ENCODE measurements at places on chromosomes 11 and 22.

DNA sequence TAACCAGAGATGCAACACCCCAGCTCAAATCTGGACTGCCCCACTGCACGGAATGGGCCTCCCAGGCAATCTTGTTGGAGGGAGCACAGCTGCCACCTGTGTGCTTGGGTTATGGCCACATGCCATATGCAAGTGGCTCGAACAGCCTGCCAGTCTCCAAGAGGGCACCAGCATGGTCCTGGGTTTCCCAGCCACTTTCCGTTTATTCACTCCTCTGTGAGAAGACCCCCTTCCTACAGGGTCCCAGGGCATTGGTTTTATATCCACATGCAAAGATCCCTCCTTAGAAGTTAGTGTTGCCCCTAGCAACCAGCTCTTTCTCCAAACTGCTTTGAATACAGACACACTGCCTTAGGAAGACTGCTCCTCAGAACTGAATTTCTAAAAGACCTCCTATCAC is 487.8 kb downstream of the BUD13 start:
- no peak for DNase-seq

DNA sequence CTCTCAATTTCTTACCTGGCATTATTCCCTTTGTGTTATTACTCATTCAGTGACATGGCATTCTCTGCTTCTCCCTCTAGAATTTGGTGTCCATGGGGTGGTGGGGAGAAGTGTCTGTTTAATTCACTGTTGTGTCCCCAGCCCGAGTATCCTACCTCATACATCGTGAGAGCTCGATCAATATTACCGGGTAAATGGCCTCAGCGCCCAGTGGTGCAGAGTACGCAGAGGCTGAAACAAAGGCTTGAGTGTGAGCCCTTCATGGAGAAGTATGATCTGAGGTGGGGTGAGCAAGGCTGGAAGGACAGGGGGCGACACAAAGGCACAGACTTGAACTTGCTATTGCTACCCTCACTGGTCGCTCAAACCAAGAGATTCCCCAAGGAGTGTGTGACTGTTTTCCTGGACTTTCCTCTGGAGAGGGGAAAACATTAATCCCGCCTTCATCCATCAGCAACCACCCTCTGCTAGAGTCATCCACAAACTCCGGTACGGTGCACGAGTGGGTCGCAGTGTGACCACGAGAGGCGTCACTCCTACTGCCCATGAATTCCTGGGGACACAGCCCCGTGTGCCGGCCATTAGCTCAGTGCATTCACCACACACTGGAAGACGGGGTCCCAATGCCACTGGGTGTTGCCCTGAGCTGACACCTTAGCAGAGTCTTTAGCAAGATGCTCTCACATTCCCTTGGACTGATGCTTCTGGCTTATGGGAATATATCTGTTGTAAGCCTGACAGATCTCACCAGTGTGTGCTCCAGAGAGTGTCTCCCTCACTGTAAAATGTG is 35.0 kb upstream of the CCND1 start:
- DNase-seq, result no peak

- no peak for DNase-seq
Observed at GRCh38 chr22:50606165-50606945, 5.8 kb downstream of the MAPK8IP2 start.

GRCh38 chr11:125874556-125875124 is 12.8 kb upstream of the HYLS1 start:
- peak; percentile 12 for DNase-seq

GRCh38 chr11:44977493-44977984 is 26.9 kb upstream of the TP53I11 start:
- DNase-seq, result peak; percentile 73

DNA sequence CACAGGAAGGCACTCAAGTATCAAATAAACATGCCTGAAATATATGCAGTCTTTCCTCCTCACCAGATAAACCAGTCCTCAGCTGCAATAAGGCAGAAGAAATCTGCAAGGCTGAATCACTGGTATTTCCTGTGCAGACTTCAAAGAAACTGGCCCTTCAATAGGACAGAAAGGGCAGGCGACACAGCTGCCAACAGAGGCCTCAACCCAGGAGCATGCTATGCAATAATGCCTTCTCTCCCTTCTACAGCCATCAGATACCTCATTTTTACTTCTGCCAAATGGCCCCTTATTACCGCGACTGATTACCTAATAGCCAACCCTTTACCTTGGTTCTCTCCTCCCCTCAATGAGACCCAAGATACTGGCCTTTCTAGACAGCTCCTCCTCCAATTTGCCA is 8.0 kb downstream of the NUMA1 start:
- DNase-seq, result no peak

DNA sequence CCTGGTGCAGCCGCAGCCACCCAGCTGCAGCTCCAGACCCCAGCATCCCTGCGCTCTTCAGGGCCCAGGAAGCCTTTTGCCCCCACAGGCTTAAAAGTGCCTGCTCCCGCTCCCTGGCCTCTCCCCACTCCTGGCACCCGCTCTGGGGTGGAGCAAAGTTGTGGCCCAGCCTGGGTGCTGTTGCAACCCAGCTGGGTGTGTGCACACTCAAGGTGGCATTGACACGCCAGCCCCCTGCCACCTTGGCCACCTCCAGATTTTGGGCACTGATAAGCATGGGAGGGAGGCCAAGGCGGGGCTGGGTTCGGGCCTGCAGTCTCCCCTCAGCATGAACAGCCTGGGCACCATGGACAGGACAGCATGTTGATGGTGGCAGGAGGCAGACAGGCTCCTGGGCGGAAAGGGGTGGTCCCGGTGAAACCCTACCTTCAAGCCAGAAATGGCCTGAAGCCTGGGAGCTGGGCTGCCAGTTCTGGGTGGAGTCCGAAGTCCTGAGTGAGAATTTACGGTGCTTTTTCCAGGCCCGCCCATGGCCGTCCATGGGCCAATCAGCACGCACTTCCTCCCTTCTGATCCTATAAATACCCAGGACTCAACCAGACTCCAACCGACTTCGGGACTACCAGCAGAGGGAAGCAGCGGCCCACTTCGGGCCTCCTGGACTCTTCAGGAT is 23.6 kb upstream of the RNASEH2C start:
- DNase-seq, result peak; percentile 2

DNA sequence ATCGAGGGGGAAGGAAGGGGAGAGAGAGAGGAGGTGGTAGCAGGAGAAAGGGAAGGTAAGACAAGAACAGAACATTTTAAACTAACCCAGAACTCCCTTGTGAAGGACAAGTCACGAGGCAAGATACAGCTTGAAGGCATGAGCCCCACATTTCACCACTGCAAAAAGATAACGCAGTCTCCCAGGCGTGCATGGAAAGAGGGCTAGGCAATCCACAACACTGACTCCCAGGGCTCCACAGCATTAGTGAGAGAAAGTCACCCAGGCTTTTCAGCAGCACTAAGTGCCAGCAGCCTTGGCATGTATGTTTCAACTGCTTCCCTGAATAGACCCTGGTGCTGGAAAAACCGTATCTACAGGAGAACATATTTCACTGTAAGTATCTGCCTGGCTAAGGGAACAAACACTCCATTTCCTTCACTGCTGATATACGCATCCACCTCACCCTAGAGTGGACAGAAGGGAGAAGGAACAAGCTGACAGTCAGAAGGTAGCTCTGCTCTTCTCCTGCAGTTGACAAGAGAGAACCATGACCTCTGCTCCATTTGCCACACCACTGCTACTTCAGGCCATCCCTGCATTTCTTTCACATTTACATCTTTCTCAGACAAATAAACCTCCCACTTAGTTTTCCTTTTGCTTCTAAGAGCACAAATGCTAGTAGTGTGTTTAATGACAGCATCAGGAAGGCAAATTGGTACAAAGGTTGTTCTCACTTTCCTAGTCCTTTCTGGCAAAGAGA is 87.9 kb downstream of the AMBRA1 start:
- no peak for DNase-seq

GRCh38 chr11:68941324-68942094 is 37.8 kb downstream of the IGHMBP2 start:
- no peak for DNase-seq

DNA sequence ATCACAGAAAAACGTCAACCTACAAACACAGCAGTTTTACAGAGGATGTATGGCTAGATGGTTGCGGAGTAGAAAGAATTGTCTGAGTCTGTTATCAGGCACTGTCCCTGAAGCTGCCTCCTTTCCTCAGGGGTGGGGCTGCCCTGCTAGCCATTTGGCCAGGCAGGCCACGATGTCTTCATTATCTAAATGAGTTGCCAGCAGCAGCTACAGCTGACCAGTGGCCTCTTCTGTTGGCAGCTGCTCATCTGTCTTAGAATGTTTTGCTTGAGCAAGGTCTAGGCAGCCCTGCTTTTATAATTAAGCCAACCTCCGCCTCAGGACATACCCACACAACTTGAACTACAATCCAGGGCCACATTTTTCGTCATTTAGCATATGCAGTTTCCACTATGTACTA is 17.5 kb downstream of the SLC6A5 start:
- no peak for DNase-seq

GRCh38 chr11:22554221-22554620 is 71.4 kb downstream of the FANCF start:
- no peak for DNase-seq

DNA sequence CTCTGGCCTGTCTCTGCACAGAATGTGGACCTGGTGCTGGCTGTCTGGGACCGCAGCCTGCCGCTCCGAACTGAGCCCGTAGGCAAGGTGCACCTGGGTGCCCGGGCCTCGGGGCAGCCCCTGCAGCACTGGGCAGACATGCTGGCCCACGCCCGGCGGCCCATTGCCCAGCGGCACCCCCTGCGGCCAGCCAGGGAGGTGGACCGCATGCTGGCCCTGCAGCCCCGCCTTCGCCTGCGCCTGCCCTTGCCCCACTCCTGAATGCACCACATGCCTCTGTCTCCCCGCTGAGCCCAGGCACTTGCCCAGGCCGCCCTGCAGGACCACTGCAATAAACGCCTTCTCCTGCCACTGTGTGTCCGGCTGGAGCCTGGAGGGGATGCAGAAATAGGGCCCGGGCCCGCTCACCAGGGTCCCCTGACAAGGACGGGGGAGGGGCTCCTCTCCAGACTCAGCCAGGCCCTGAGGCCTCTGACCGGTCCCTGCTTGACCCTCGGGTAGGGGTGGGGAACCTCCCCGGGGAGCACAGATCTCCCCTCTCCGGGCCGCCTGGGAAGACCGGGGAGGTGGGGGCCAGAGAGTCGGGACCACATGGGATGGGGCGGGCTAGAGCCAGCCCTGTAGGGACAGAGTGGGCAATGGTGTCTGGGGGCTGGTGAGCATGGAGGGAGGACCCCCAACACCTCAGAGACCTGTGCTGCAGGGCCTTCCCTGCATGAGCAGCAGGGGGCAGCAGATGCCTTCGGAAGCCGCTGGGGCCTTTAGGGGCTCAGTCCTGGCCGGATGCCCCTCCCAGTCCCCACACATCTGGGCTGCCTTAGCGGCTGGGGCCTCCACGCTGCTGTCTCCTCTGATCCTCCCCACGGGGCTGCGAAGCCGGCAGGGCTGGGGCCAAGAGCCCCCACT is 1.4 kb upstream of the TNNI2 start:
- DNase-seq, result no peak

GRCh38 chr11:127678631-127679030 is 678.1 kb upstream of the KIRREL3 start:
- DNase-seq, result no peak

DNA sequence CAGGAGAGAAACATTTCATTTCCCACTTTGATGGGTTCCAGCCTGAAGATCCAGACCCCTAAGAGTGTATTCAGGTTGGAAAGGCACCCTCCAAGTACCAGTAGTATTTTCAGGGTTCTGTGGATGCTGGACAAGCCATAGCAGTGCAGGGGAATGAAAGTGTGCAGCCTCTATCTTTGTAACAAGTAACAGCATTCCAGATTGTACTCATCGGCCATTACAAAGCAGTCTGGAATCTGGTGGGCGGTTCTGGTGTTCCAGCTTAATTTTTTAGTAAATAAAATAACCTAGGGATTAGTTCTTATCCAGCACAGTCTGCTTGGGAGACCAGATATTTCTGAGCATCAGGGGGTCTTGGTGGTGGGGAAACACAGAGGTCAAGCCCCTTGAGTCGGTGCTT is 22.6 kb downstream of the APLNR start:
- no peak for DNase-seq

- no peak for DNase-seq
Observed at GRCh38 chr22:48900327-48900597, 927.4 kb downstream of the BRD1 start.

DNA sequence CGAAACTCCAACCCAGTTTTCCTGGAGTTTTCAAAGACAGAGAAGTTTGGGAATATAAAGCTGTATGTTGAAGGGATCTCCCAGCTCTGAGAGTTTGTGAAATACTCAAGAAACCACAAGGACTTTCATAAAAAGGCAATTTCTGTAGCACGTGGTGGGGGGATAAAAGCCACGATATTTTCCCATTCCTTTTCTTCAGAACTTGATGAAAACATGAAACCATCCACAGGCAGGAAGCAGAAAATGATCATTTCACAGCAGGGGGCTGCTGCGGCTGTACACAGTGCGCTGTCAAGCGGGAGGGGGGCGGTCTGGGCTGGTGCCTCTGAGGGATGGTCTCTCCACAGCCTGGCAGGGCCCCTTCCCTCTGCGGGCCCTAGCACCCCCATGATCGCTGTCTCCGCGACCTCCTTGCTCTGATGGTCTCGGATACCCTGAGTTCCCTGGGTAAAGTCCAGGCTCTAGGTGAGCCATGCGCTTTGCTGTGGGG is 423.2 kb downstream of the MN1 start:
- no peak for DNase-seq

DNA sequence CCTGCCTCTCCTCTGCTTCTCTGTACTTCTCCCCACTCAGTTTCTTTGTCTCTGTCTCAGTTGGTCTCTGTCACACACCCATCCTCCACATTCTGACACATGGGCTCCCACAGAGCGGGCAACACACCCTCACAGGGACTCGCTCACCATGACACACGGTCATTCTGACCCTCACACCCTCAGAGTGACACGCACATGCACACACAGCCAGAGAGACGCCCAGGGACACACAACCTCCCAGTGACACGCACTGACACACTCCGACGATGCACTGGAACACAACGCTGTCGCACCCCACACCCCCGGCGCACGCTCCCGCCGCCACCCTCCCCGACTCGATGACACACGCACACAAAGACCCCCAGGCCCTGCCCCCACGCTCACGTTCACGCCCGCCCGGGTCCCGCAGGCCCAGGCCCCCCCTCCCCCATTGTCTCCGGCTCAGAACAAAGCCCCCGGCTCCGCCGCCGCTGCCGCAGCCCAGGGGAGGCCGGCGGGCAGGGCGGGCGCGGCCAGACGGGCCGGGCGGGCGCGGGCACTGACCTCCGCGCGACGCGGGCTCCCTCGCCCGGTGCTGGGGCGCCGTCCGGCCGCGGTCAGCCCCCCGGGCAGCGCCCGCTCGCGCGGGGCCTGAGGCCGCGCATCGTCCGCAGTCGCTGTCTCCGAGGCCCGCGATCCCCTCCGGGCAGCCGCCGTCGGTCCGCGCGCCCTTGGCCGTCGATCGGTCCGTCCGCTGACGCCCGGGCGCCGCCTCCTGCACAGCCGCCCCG is 404 bp downstream of the DCHS1 start:
- no peak for DNase-seq

DNA sequence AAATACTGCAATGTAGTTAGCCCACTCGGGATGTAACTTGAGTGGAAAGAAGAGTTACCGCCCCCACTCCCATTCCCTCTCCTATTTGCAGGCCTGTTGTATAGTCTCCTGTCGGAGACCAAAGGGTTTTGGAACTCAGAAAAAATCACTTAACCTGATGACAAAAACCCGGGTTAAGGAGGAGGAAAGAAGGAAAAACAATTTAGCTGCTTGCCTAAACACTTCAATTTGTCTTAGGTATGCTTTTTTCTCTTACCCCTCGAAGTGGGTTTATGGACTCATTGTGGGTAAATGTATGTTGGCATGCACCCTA is 2.2 kb downstream of the YAP1 start:
- no peak for DNase-seq

- no peak for DNase-seq
Observed at GRCh38 chr22:41876275-41876674, 38.6 kb downstream of the SHISA8 start.

All from NCI-H1694 treated with DMSO at 0.1 percent for 48 hours (cell line).